ENCODE measurements at places on chromosomes 1 and 21.

- no peak for DNase-seq
Measured at GRCh38 chr1:107277022-107277421, 136.2 kb downstream of the NTNG1 start.

DNA sequence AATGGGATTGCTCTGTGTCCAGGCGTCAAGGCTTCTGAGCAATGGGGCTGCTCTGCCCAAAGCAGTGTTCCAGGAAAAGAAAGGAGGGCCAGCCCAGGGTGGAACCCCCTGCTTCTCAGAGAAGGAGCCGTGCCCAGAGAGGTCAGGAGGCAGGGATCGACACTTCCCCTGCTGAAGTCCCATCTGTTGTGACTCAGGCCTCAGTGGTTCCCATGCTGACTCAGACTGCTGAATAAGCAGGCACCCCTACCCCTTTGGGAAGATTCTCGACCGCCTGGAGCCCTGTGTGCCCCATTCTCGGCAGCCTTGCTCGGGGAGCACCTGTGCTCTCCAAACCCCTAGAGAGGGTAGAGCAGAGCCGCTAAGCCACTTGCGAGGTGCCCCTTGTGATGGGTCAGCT is 23.9 kb downstream of the PKP1 start:
- DNase-seq, result no peak

GRCh38 chr1:25063591-25064416 is 133.7 kb upstream of the RUNX3 start:
- no peak for DNase-seq

DNA sequence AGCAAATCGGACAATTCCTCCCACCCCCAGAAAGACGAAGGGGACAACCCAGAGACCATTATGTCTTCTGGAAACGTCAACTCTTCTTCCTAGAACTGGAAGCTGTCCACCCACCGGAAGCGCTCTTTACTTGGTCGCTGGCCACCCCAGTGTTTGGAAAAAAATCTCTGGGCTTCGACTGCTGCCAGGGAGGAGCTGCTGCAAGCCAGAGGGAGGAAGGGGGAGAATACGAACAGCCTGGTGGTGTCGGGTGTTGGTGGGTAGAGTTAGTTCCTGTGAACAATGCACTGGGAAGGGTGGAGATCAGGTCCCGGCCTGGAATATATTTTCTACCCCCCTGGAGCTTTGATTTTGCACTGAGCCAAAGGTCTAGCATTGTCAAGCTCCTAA is 3.2 kb downstream of the S1PR1 start:
- DNase-seq, result no peak

DNA sequence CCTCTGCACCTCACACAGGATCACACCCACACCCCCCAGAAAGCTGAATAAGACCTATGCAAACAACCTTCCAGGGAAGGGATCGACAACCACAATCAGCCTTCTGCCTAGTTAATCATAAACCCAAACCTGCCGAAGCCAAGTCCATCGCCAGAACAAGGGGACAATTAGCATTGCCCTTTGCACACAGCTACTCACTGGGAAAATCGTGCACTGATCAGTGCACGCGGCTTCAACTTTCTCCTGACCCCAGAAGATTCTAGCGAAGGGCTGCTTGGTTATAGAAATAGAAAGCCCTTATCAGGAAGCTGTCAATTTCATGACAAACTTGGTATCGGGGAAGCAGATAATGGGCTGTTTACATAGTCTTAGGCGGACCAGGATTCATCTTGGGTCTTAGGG is 29.5 kb downstream of the RUNX1 start:
- DNase-seq, result no peak

DNA sequence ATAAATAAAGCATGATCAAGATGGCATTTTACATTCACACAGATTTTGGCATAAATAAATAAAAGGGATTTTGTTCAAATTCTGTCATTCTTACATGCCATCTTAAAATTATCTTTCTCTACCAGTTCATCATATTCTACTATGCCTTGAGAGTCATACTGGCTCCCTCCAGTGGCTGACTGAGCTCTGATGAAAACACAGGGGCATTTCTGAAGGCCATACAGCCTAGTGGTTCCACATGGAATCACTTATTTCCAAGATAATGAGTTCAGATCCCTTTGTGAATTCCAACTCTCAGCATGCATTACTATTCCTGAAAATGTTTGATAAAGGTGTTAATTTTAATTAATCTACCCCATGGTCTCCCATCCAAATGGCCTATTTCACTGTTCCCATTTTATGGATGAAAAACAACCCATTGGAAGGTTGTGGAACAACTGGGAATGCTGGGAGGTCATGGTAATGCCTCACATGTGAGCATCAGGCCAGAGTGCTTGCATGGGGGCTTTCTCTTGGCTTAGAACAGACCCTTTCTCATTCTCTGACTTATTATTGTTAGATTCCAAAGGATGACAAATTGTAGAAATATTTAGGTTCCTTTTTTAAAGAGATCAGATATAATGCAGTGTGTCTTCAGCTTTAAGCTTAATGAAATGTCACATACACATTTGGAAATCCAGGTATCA is 622.4 kb upstream of the PKN2 start:
- DNase-seq, result no peak

GRCh38 chr1:228283476-228284147 is 75.8 kb downstream of the OBSCN start:
- DNase-seq, result no peak

GRCh38 chr1:175449306-175449705 is 256.7 kb upstream of the KIAA0040 start:
- no peak for DNase-seq

GRCh38 chr1:157292302-157292701 is 154.1 kb upstream of the ETV3 start:
- no peak for DNase-seq

- DNase-seq, result no peak
Measured at GRCh38 chr1:200336101-200336845, 73.6 kb downstream of the ZNF281 start.

GRCh38 chr1:169047074-169047473 is 59.4 kb upstream of the ATP1B1 start:
- no peak for DNase-seq

GRCh38 chr1:94090761-94091160 is 30.2 kb downstream of the ABCA4 start:
- no peak for DNase-seq

- no peak for DNase-seq
Measured at GRCh38 chr1:231918239-231919015, 291.8 kb downstream of the DISC1 start.

DNA sequence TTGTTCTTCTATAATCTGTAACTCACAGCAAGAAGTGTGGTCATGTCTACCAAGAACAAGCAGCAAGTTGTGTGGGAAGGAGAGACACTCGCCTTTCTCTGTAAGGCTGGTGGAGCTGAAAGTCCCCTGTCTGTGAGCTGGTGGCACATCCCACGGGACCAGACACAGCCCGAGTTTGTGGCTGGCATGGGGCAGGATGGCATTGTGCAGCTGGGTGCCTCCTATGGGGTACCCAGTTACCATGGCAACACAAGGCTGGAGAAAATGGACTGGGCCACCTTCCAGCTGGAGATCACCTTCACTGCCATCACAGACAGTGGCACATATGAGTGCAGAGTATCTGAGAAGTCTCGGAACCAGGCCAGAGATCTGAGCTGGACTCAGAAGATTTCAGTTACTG is 15.5 kb downstream of the CD101 start:
- no peak for DNase-seq

GRCh38 chr1:184903111-184903692 is 71.1 kb downstream of the NIBAN1 start:
- DNase-seq, result no peak

DNA sequence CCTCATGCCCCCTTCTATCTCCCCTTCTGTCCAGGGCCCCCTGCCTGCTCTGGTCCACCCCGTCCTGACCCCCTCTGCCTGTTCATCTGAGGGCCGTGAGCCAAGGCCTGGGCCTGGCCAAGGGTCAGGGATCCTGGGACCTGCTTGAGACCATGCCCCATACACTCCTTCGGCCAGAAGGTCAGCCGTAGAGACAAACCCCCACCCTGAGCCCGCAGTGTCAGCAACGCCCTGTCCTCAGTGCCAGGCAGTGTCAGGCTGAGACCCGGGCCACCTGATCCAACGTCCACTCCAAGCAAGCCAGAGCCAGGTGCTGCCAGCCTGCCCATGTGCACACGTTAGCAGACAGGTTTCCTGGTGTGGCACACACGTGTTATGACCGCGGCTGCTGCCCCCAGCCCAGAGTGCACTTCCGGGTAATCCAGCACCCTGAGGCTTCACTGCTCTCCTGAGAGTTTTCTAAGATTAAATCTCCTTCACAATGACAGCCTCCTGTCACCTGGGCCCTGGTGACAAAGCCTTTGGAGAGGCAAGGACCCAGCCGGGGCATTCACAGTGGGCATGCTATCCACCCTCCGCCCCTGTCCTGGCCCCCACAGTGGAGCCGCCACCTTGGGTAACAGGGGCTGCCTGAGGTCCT is 10.1 kb upstream of the SAMD11 start:
- no peak for DNase-seq

DNA sequence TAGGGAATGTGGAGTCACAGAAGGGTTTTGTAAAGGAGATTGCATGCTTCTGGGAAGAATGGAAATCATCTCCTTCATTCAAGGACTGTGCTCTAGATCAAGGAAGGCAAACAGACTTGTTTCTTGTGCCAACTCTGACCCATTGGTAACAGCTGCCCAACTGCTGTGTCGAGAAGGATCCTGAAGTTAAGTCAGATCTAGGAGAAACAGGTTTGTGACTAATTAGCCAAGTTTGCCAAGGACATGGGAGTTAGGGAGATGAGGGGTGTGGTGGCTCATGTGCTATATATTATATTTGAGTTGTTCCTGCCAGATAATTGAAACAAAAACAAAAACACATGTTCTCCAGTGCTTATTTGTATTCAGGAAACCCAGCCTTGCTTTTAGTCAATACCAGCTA is 251.2 kb upstream of the USP24 start:
- no peak for DNase-seq

DNA sequence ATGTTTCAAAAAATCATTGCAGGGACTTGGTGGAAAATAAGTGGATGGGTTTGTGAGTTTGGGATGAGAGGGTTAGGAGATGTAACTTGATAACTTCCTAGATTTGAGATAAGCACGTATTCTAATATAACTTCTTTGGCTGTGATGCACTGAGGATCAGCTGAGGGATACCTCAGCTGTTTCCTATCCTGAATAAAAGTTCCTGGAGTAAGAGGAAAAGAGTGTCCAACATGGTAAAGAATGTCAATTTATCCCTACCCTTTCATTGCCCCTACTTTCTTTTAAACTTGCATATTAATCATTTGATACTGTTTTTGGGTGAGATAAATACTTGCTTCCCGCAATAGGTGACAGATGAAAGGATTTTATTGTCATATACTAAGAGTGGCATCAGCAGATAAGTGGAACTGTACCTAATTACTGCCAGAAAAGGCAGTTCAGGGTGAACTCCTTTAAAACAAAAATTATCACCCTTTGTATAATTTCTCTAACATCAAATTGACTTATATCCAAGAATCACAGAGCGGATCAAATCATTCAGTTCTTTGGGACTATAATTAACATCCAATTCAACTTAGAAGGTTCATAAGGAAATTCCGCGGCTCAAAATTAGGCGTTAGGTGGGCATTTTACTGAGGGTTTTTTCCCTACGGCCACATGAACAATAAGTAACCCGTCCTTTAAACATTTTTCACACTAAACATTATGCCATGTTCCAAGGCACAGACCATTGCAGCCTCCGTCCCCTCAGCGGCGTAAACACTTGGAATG is 1.4 kb upstream of the SUCO start:
- DNase-seq, result no peak

DNA sequence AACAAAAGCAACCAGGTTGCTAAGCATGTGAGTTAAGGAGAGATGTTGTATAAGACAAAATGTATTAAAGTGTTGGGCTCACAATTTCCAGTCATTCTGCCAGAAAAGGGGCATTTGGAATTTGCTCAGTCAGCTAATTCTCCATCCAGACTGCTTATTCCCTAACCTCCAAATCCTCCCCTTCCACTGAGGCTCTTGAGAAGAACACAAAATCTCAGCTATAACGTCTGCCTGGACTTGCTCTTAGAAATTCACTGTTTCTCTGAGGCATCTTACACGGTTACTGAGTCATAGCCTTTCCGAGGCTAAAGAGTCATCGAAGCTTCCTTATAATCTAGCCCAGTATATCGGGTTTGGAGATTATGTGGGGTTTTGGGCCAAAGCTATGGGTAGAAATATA is 548.2 kb upstream of the ADGRL4 start:
- DNase-seq, result no peak

DNA sequence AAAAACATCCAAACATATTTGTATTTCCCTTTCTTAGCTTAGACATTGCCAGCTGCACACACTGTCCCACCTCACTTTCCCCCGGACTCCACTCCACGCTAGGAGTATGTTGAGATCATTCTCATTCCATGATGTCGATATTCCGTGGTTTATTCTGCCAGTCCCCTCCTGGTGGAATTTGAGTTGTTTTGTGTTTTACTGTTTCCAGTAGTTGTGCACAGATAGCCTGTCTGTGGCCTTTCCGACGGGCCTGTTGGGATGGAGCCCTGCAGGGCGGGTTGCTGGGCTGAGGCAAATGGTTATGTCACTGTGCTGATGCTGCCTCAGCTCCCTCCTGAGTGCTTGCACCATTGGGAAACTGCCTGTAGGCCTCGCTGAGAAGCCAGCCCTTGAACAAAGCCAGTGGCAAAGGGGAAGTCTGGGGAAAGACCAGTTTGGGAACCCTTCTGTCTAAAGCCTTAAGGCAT is 12.8 kb downstream of the TRAPPC10 start:
- no peak for DNase-seq

DNA sequence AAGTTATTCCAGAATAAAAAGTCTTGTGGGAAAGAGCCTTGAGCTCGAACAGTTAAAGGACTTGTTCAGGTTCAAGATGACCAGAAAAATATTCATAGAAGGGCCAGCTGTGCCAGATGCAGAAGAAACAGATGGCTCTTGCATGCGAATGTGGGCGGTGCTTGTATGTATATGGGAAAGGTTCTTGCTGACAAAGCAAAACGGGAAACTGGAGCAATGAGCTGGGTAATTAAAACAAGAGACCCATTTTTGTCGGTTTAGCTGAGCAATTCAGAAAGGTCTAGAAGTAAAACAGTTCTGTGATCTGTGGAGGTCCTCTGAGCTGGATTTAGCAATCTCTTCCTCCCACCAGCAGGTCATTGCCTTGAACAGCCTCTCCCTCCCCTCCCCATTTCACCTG is 107.2 kb upstream of the MARK1 start:
- no peak for DNase-seq

DNA sequence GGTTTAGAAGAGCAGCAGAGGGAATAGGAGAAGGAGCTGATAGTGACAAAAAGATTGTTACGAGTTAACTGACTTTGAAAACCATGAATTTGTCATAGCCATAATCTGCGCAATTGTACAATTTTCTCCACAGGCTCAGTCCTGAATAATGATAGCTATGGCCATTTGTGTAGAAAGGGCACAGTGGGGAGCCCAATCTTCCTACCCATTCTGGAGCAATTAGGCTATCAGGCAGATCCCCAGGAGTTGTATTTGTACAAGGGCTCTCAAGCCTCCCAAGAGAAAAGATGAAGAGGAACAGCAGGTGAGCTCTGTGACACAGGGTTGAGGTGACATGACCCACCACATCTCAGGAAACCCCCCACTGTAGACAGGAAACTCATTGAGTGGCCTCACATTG is 42.1 kb upstream of the SAMD13 start:
- DNase-seq, result no peak

GRCh38 chr1:53421208-53421607 is 38.0 kb upstream of the DMRTB1 start:
- no peak for DNase-seq

Measured in GM12891 (cell line).